ENCODE measurements at places on chromosomes 2 and 18.
A peak's percentile ranks its signal among the peaks of the same experiment; 100 is the strongest.

DNA sequence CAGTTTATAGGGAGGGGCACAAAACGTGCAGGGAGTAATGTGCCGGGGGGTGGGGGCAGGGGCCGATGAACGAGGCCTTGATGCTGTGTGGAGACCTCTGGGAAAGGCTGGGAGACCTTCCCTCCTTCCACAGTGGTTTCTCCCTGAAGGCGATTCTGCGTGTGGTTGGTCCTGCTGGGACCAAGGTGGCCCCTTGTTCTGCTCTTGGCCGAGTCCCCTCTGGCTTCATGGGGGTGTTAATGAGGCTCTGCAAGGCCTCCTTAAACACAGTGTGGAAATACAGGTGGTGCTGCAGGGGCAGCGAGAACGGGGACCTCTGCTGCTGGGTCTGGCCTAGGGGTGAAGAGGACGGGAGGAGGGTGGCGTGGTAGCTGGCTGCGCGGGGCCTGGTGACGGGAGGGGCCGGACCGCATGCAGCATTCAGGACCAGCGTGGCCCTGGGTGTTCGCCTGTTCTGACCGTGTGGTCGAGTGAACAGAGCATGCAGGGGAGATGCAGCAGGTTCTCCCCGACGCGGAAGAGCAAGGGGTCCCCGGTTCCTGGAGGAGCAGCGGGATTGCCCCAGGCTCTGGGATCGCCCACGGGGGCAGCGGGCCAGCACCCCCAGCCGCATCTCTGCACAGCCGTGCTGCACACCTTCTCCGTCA, 42.1 kb upstream of the KCNG2 start:
- DNase-seq: no peak

DNA sequence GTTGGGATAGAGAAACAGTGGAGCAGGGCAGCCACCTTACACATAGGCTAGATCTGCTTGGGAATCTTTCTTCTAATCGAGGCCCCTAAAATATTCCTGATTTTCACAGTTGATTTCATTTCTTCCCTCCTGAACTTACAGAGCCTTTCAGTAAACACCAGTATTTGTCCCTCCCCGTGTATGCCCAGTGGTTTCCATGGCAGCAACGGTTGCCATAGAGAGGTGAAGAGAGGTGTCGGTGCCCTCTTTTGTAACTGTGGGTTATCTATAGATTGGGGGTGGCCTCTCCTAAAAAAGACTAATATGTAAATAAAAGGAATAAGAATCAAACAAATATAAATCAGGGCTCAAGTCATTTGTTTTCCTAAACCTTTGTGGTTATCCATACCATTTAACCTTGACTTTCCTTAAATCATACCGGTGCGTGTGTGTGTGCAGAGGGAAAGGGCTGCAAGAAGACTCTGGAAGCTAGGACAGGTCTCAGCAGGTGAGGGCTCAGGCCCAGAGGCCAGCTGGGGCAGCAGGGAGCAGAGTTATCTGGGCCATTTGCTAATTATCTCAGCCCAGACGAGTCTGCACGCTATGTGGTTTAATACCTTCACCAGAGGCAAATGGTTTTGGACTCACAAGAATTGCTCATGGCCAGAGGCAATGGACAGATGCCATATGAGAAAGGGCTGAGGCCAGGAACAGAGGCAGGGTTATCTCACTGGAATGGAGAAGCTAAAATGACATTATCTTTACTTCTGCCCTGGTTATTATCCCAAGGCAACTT, 35.5 kb downstream of the LIPG start:
- no peak for DNase-seq

GRCh38 chr2:129281791-129282530, 697.5 kb upstream of the RAB6C start:
- no peak for DNase-seq

- no peak for DNase-seq
Measured at GRCh38 chr2:120994301-120994995, 258.8 kb downstream of the GLI2 start.

DNA sequence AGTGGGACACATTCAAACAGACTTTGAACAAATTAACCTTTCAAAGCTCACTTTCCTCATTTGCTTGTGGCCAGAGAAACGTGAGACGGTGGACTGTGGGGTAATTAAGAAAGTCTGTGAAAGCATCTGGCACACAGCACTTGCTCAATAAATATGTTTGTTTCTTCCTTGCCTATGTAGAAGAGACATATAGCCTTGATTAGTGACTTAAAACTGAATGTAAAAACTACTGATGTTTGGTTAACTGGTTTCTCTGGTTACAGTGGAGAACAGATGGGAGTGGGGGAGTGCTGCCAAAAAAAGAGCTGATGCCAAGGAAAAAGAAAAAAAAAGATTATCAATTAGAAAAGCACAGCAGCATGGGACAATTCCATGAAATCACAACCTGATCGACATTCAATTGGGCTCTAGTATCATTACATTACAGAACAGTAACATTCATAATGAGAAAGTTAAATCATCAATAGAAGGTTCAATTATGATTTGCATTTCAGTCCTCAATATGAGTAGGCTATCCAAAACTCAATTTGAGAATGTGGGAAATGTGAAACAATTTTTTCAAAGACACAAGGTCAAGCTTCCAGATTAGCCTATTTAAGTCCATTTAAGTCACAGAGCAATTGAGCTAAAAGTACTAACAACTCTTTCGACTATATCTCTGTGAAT, 14.7 kb downstream of the CUL3 start:
- DNase-seq: no peak

GRCh38 chr2:112623913-112624777, 21.6 kb upstream of the SLC20A1 start:
- peak; percentile 59 for DNase-seq

- DNase-seq: no peak
Measured at GRCh38 chr2:72803151-72803550, 22.7 kb downstream of the EXOC6B start.

GRCh38 chr18:34773378-34773777, 63.3 kb downstream of the DTNA start:
- no peak for DNase-seq

- DNase-seq: no peak
Measured at GRCh38 chr2:2306878-2307277, 24.2 kb downstream of the MYT1L start.
